ENCODE measurements at places on chromosomes 1 and 21.

DNA sequence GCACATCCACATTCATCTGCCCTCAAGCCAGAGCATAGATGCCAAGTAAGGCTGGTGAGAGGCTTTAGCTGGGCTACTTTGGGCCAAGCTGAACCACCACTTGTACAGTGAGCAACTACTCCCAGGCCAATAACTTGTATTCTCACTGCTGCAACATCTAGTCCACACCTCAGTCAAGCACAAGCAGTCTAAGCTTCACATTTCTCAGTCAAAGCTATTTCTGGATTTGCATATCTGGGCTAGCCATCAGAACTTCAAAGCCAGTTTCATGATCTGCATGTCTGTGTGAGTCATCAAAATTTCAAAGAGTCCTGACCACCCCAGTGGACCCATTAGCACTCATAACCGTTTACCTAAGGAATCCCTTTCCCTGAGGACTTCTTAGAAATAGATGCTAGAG is 77.7 kb upstream of the DIRAS3 start:
- DNase-seq = no peak

- no peak for DNase-seq
These were observed 145.3 kb upstream of the COL6A1 start for GRCh38 chr21:45836268-45836655.

- DNase-seq = no peak
These were observed 385.7 kb downstream of the USP25 start for GRCh38 chr21:16115461-16115860.

DNA sequence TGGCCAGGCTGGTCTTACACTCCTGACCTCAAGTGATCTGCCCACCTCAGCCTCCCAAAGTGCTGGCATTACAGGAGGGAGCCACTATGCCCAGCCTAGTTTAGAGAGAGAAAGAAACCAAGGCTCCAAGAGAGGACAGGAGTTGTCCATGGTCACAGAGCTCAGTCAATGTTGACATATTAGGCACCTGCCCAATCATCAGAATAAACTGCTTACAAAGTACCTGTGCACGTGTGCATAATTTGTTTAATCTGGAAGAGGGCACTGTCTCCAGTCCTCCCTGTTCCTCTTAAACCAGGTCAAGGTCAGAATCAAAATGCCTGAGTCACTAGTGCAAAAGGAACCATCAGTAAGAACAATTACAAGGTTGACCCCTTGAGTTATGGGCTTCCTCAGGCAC is 20.3 kb upstream of the MPZL1 start:
- no peak for DNase-seq

DNA sequence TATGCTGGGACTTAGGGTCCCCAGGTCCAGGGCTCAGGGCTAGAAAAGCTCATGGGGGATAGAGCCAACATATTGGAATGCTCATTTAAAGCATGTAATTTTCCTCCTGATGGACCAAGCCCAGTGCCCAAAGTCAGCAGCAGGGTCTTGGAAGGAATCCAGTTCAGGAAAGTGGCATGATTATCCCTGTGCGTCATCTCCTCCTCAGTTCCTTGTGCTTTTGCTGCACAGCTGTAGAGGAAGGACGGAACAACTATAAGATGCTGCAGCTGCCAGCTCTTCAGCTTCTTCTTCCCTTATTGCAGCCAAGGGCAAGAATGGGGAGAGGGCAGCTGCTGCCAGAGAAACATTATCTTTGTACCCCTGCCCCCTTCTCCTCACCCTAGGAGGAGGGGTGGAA is 58.4 kb downstream of the OVGP1 start:
- DNase-seq = no peak

DNA sequence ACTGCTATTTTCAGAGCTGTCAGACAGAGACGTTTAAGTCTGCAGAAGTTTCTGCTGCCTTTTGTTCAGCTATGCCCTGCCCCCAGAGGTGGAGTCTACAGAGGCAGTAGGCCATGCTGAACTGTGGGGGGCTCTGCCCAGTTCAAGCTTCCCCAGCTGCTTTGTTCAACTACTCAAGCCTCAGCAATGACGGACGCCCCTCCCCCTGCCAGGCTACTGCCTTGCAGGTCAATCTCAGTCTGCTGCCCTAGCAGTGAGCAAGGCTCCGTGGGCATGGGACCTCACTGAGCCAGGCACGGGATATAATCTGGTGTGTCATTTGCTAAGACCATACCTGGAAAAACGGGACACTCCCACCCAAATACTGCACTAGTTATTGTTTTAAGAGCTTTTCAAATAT is 219.7 kb downstream of the BRINP3 start:
- no peak for DNase-seq

DNA sequence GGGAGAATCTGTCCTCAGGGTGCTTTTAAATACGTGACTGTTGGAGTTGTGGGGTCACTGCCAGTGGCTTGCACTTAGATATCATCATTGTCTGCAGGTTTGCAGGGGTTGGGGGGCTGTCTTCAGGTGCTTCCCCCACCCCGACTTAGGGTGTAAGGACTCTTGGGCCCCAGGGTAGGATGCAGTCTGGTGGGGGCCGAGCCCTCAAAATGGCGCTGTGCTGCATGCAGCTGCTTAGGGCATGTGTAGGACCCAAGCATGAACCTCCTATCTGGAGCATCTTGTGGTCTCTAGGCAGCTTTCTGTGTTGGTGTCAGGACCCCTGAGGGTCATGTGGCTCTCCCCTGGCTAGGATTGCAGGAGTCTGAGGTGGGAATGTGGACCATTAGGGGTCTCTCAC is 55.6 kb upstream of the B3GALT2 start:
- DNase-seq = no peak

DNA sequence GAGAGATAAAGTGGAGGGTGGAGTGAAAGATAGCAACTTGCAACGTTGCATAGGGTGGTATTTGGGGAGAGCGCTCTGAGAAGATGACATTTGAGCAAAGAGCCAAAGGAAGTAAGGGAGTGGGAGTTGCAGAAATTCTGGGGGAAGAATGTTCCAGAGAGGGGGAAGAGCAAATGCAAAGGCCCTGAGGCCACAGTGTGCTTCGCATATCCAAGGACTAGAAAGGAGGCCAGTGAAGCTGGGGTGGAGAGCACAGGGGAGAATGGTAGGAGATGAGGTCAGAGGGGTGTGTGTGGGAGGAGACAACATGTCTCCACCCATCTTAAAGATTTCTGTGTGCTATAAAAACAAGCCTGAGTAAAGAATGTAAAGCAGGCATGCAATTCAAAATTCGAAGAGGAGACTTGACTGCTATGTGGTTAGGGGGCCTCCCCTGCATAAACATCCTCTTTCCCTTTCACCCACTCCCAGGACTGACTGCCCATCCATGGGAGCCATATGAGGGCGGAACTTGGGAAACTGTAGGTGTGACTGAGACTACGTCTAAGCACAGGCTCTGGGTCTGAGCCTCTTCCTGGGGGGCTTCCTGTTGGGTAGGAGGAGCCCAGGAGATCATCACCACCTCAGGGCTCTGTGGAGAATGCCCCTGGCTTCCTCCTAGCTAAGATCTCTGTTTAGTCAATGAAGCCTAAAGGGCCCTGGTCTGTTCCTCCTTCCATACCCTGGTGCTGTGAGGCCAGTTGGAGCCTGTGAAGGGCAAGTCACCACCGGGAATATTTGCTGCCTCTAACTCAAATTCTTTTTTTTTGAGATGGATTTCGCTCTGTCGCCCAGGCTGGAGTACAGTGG is 2.9 kb upstream of the CLIC4 start:
- DNase-seq = no peak

GRCh38 chr1:33281554-33282303 is 25.4 kb downstream of the ZNF362 start:
- DNase-seq = no peak

DNA sequence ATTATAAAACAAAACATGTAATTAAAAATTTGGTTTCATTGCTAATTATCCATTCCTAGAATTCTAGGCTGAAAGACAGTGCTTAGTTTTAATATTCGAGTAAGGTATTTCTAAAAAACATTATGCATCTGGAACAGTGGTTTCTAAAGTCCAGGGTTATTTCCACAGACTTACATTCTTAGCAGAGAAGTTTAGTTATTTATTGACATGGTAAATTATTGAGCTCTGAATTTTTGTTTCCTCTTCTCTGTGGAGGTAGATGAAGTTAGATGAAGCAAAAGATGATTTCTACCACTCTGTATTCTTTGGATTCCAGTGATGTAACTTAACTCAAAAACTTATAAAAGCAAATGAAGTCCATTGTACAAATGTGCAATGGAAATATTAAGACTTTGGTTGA is 709.4 kb downstream of the MRPL39 start:
- DNase-seq = no peak

DNA sequence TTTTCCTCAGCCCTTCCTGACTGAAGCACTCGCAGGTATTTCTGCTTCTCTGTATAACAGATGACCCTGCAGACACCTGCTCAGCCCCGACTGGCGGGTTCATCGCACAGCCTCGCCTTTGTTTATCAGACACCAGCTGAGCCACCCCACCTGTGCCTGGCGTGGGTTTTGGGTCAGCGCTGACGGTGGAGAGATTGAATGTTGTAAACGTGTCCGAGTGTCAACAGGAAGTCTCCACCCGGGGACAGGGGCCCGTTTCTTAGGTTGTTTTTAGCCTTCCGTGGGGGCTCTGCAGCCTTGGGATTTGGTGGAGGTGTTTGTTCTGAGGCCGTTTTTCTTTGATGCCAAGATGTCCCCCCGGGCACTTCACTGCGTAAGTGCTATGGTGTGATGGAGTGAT is 60.1 kb downstream of the COL18A1 start:
- DNase-seq = peak; percentile 53

- no peak for DNase-seq
These were observed 25.7 kb downstream of the COA6 start for GRCh38 chr1:234398849-234399381.

- DNase-seq = no peak
These were observed 19.5 kb upstream of the ZFYVE9 start for GRCh38 chr1:52122384-52122783.

- DNase-seq = no peak
These were observed 11.3 kb downstream of the C1orf116 start for GRCh38 chr1:207021139-207021861.

DNA sequence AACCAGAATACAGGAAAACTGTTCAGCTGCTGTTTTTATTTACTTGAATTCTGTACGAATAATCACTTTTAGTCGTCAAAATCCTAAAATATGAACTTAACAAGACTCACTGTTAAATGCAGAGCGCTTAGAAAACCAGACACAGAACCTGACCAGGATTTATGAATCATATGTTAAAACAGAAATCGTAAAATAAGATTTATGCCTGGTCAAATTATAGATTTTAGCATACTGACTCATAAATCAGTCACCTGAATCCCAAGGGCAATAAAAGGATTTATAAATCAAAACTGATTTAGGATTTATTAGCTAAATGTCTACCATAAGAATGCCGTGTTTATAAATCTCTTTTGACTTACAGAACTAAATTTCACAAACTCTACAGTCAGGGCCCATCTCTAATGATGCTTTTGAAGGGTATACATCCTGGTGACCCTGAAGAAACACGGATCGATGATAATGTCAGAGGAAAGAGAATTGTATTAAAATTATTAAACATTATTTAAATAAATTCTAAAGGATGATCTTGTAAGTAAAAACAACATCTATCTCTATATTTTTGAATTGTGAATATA is 28.8 kb downstream of the CYYR1 start:
- DNase-seq = no peak

GRCh38 chr1:59383963-59384362 is 87.1 kb downstream of the FGGY start:
- DNase-seq = no peak

DNA sequence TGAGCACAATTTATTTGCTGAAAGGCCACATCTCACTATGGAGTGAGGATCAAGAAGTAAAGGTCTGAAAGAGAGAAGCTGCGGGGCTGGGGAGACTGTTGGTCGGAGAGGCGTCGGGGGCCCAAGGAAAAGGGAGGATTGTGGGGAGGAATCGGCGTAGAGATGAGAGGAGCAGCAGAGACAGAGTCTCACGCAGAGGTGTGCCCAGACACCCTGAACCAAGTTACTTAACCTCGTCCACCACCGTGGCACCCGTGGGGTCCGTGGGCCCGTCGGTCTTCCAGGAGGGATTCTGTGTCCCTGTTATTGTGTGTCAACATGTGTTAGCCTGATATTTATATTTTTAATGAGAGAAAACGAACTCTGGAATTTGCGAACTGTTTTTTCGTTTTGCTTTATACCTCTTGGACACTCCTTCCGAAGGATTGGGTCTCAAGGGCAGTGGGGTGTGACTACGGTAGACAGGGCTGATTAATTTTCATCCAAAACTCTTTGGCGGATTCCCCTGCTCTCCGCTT is 3.8 kb upstream of the NBPF1 start:
- DNase-seq = no peak

GRCh38 chr21:35102488-35103371 is 53.6 kb upstream of the RUNX1 start:
- DNase-seq = peak; percentile 74

DNA sequence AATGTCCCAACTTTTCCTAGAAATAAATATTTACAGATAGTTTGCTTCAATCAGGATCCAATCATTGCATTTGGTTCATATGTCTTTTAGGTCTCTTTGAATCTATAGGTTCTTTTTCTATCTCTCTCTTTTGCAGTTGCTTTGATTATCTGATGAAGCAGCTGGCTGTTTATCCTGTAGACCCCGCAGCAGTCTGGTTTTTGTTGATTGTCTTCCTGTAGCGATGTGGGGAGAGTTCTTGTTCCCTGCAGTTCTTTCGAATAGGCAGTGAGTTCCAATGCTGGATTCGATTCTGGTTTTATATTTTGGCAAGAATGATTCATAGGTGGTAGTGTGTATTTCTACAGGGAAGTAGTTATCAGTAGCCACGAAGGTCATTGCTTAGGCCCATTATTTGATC is 7.4 kb upstream of the MIXL1 start:
- DNase-seq = no peak

DNA sequence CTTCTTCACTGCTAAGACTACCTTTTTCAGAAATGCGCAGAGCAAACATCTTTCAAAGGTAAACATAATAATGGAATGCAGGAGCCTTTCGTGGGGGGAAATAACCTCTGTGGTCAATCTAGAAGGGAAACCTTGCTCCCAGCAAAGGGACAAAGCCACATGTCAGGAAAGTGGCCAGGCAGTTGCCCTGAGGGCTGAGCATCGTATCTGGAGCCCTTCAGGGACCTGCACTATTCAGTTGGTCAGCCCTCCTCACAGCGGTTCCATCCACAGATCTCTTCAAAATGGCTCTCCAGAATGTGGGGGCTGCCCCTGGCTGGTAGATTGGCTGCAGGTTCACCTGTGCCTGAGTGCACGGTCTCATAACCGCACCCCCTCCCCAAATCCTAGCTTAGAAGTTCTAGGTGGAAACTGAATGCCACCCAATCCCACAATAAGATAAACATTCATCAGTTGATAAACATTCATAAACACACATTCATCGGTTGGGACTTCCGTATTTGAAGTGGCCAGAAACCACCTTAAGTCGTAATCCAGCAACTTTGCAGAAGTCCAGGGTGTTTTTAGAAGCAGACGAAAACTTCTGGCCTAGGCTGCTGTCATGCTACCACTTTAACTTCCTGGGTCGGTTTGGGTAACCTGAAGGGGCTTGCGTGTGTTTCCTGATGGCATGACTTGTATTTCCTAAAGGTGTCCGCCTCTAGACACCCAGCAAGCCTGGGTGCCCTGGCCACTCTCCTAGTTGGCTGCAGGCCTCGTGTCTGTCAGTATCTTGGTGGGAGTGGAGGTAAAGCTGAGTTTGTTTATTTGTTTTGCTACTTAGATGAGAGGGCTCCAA is 50.5 kb downstream of the RASSF5 start:
- DNase-seq = no peak

- DNase-seq = no peak
These were observed 19.8 kb downstream of the CTNNBIP1 start for GRCh38 chr1:9890224-9890731.

- DNase-seq = no peak
These were observed 199.4 kb upstream of the PTBP2 start for GRCh38 chr1:96521994-96522760.
